ENCODE measurements at places on chromosomes 6 and 20.

DNA sequence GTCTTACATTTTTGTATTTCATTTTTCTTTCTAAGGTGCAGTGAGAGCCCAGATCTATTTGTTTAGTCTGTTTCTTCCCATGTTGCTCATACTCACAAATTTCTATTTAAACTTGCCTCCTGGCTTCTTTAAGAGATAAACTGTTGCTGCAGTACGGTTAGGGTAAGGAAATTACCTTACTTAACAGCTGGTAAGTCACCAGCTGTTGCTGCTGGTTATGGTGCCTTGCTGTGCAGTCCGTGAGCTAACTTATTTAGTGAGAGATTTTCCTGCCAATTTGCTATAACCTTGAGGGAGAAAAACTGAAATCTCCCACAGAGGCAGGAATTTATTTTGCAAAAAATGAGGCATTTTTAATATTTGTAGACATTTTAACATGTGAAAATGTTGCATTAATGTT is 261.0 kb downstream of the UST start:
- DNase-seq: no peak

GRCh38 chr20:37970856-37971245 is 62.4 kb downstream of the TTI1 start:
- DNase-seq: no peak

GRCh38 chr20:58987790-58988564 is 6.9 kb downstream of the NELFCD start:
- DNase-seq: no peak

DNA sequence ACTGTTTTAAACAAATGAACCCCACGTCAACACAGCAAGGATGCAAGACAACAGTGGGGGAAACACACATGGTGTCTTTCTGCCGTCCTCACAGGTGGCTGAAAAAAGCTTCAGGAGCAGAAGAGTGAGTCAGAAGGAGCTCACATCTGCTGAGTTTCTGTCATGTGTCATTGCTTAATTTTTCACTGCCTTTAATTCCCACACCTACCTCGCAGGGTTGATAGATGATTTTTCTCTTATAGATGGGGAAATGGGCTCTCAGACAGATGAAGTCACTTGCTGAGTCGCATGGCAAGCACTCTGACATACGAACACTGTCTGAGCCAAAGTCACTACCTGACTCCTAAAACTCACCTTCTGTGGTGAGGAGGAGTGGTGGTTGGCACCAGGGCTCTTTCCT is 28.3 kb upstream of the CARMIL1 start:
- no peak for DNase-seq

GRCh38 chr20:51760905-51761546 is 7.2 kb downstream of the ATP9A start:
- DNase-seq: no peak

- no peak for DNase-seq
Measured at GRCh38 chr6:138988469-138988834, 399 bp upstream of the REPS1 start.

- DNase-seq: no peak
Measured at GRCh38 chr6:57305761-57306160, 11.7 kb upstream of the PRIM2 start.

- DNase-seq: no peak
Measured at GRCh38 chr6:130118236-130118635, 99.9 kb downstream of the L3MBTL3 start.

- no peak for DNase-seq
Measured at GRCh38 chr6:165728216-165728615, 65.2 kb upstream of the PDE10A start.

GRCh38 chr20:16719421-16719820 is 10.4 kb upstream of the SNRPB2 start:
- no peak for DNase-seq

DNA sequence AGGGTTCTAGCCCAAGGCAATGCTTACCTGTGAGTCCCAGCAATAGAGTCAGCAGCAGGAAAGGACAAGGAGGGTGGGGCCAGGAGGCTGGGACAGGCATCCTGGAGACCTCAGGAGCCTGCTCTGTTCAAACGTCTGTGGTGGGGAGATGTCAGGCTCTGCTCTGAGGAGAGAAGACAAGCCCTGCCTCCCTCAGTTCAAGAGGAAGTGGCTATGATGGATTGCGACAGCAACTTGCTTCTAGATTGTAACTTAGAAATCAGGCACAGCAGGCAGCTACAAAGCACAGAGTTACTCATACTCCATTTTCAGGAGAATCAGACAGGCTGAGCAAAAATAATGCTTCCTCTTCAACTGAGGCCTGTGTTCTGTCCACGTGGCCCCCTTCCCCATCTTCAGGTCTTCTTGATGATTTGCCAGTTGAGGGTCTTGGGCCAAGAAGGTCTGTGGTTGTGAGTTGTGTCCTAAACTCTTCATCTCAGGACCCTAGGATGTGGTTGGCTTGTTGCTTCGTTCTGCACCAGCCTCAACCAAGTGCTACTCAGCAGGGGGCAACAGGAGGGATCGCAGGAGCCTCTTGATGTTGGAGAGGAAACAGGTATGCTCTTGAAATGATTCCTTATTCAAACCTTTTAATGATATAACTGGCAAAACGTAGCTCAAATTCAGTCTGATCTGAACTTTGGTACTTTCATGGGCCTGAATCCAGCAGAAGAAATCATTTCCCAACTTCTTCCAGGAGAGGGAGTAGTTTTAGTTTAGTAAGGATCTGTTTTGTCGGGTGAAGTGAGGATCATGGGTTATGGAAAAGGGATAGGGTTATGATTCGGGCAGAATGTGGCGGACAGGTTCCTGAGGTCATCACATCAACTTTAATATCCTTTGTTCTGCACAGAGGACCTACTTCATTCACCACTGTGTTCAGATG is 31.0 kb downstream of the SIRPB1 start:
- no peak for DNase-seq

DNA sequence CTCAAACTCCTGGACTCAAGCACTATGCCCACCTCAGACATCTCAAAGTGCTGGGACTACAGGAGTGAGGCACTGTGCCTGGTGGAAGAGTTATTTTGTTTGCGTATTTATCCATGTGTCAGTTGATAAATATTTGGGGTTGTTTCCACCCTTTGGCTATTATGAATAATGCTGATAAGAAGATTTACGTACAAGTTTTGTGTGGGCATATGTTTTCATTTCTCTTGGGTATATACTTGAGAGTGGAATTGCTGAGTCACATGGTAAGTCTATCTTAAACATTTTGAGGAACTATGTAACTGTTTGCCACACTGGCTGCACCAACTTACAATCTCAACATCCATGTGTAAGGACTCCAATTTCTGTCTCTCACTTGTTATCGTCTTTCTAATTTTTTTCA is 200.3 kb downstream of the RNGTT start:
- no peak for DNase-seq

DNA sequence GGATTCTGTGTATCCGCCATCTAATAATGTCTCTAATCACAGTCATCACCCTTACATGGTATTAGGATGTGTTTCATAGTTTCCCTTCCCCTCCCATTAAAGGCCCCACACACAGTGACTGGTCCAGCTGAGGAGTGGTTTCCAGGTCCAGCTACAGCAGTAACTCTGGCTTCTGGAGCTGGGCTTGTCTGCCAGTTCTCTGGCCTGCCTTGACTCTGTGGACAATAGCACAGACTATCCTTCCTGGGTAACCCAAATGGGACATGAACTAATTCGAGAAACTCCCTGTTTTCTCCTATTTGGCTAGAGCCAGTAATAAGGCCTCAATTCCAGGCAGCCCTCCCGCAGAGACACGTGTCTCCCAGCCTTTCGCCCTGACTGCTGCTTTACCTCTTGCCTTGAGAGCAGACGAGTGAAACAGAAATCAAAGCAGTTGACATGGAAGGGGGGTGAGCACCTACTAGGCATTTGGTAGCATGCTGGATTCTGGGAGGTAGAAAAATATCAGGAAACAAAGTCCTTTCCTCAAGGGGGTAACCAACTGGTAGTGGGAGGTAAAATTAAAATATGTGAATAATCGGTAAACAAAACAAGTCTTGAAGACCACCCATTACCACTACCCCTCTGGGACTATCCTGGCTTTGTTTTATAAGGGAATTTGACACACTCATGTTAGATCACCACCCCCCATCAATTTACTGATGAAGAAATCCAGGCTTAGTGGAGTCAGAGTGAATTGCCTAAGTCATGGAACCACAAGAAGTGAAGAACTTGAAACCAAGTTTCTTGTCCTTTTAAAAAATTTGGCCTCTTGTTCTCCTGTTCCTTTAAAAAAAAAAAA is 1.2 kb downstream of the TRAF3IP2 start:
- DNase-seq: no peak

- DNase-seq: no peak
Measured at GRCh38 chr20:49248879-49249665, 28.8 kb downstream of the ZNFX1 start.

DNA sequence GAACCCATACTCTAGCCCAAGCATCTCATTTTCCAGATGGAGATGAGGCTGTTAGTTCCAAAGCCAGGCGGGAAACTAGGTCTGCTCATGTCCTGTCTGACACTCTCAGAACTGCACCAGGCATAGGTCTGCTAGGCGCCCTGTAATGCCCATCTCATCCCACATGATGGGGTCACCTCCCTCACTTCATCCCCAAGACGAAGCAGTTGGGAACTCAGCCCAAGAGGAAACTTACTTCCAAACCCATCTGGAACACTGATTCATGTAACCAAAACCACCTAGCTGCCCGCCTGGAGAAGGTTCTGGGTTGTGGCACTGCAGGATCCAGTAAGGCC is 119.4 kb upstream of the PRND start:
- DNase-seq: no peak

DNA sequence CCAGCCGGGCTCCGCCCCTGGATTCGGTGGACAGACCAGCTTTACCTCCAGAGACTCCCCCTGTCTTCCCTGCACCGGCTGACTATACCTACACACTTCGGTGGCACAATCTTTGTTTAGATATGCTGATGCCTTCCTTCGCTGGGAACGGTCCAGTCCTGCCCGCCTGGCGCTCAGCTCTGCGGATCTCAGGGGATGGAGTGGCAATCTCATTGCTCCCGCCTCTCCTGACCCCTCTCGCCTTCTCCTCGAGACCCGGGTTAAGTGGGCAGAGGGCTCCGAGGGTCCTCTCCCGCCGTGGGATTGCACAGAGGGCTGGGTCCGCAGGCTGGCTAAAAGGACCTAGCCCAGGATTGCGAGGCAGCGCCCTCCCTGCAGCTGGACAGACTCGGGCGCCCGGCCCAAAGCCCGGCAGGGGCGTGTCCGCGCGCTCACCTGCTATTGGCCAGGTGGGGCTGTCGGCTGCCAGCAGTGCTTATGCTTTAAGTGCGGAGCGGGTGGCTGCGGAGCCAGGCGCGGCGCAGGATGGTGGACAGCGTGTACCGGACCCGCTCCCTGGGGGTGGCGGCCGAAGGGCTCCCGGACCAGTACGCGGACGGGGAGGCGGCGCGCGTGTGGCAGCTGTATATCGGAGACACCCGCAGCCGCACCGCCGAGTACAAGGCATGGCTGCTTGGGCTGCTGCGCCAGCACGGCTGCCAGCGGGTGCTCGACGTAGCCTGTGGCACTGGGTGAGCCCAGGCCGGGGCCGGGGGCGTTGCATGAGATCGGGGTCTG is at the start of gene GNMT:
TSS of gene GNMT (plus strand) at position 512 of the 777 bp plus-strand sequence. CDS start at position 526, 14 bp downstream.
- peak; percentile 24 for DNase-seq

- no peak for DNase-seq
Measured at GRCh38 chr20:48066851-48067250, 281.6 kb upstream of the SULF2 start.

DNA sequence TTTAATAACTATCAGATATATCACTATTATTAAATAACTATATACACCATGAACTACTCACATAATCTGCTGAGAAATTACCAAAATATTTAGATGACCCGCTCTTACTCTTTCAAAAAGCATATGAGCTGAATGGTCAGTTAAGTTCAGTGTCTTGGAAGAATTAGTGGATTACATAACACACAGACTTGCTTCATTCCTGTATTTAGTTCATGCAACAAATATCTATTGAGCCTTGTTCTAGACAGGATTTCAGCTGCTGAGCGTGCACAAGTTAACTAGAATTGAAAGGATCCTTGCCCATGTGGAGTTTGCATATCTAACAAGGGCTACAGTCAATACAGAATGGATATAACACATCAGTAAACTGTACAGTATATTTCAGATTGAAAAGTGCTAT is 566.2 kb downstream of the CBLN4 start:
- no peak for DNase-seq

GRCh38 chr6:67431076-67431475 is 1204.0 kb upstream of the ADGRB3 start:
- no peak for DNase-seq

DNA sequence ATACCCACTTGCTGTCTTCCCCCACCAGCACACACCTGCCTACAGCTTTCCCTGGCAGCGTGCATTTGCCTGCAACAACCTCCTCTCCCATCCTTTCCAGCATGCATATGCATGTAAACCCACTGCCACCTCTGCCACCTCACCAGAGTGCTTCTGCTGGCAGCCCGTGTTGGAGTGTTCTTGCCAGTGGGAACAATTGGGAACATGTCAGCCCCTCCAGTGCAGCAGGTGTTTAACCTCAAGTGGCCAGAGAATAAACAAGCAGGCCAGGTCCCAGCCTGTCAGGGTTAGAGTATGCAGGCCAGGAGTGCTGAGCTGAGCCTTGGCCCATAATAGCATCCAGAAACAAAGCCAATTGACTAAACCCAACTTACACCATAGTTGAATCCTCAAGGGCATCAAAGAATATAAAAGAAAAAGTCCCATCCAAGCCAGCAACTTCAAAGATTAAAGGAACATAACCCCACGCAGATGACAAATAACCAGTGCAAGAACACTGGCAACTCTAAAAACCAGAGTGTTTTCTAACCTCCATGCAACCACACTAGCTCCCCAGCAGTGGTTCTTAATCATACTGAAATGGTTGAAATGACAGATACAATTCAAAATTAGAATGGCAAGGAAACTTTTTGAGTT is 1212.1 kb upstream of the CITED2 start:
- no peak for DNase-seq

- DNase-seq: no peak
Measured at GRCh38 chr6:73078333-73078862, 146.9 kb downstream of the KHDC1L start.

DNA sequence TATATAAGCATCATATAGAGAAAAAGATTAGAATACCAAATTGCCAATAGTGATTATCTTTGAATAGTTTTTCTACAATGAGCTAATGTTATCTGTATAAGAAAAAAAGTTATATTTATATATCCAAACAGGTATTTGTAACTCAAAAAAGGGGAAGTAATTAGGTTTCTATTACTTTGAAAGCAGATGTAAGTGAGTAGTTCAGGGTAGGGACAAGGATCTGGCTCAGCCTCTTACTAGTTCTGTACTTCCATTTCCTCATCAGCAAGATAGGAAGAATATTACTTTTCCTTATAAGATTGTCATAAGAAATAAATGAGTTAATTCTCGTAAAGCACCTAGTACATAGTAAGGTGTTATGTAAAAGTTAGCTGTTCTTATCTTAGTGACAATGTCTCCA is 32.2 kb downstream of the AHI1 start:
- no peak for DNase-seq

- DNase-seq: no peak
Measured at GRCh38 chr20:15594158-15594695, 979.0 kb downstream of the KIF16B start.

All from T-helper 2 cell (primary cell).